A673 (cell line): ENCODE measurements at places on chromosomes 3 and 15. TPM values are rescaled to one million over a fixed set of nuclear protein-coding genes. Genes with fewer than 3 reads are reported as not detected.
A peak's percentile ranks its signal among the peaks of the same experiment; 100 is the strongest.

DNA sequence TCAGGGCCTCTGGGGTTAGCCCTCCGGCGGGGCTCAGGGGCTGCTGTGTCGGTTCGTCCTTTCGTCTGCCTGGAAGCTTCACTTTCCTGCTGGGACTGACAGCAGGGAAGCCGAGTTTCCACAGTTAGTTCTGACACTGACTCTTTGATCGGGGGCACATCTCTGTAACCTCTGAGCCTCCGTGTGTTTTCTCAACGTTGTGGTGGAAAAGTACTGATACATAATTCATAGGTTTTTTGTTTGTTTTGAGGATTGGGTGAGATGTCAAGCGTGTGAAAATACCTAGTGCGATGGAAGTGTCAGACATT, 481 bp downstream of the AP4E1 start:
- peaks cover 11% of the 10 kb centered on the region for H3K4me1 ChIP-seq
- no peaks in the 10 kb centered on the region for H3K27me3 ChIP-seq
- DNase-seq, result no peak
- peak overlapping the region; percentile 92 for H3K4me3 ChIP-seq

- DNase-seq, result peak; percentile 85
- H3K36me3 ChIP-seq, result no peaks in the 10 kb centered on the region
- H3K4me1 ChIP-seq, result peaks cover 36% of the 10 kb centered on the region
- H3K4me3 ChIP-seq, result no peak overlapping the region
These were observed 171.4 kb upstream of the ALCAM start for GRCh38 chr3:105195260-105195659.

- no peak overlapping the region for H3K27ac ChIP-seq
- peak; percentile 6 for DNase-seq
- H3K27me3 ChIP-seq, result no peaks in the 10 kb centered on the region
- H3K4me1 ChIP-seq, result no peaks in the 10 kb centered on the region
These were observed 50.7 kb upstream of the GOLGA6L2 start for GRCh38 chr15:23497710-23498111.

Gene ARRDC4
- 2.1 and 3.6 TPM in 2 replicates for total RNA-seq

Gene AMIGO3
- total RNA-seq, result 0.28 TPM in 1 of 2 replicates, not detected in the other

DNA sequence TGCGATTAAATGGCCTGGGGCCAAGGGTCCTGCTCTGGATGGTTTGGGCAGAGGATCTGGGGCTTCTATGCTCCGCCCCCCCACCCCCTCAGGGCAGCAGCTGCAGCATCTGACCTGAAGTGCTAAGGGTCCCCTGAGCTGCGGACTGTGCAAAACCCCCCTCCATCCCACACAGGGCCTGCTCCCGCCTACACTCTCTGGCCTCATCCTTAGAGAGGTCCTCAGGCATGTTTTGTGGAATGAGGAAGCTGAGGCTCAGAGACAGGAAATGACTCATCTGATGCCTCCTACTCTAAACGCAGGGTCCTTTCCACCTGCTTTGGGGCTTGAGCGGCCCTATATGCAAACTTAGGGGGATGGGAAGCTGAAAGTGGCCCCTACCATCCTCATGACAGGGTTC, 59.5 kb upstream of the CTSH start:
- peak; percentile 88 for DNase-seq
- peaks cover 17% of the 10 kb centered on the region for H3K4me1 ChIP-seq
- H3K27me3 ChIP-seq, result no peaks in the 10 kb centered on the region
- H3K36me3 ChIP-seq, result no peaks in the 10 kb centered on the region

DNA sequence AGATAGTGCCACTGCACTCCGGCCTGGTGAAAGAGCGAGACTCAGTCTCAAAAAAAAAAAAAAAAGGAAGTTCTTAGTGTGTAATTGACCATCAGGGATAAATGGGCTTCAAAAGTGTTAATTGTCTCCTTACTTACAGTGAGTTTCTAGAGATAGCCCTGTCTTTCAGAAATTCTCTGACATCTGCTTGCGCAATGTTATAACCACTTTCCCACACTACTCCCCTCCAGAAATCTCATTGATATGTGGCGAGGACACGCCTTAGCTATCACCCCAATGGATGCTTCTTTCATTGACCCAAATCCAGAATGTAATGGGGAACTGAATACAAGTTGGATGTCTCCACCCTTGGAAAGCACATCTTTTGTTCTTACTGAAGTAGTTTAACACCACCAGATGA, 70.9 kb downstream of the GMPS start:
- DNase-seq, result no peak
- H3K27ac ChIP-seq, result no peak overlapping the region
- H3K4me3 ChIP-seq, result no peak overlapping the region
- peaks cover 3% of the 10 kb centered on the region for H3K4me1 ChIP-seq
- no peaks in the 10 kb centered on the region for H3K27me3 ChIP-seq
- H3K36me3 ChIP-seq, result peaks cover 39% of the 10 kb centered on the region

Gene CPA3
- total RNA-seq, result not detected in 2 replicates

DNA sequence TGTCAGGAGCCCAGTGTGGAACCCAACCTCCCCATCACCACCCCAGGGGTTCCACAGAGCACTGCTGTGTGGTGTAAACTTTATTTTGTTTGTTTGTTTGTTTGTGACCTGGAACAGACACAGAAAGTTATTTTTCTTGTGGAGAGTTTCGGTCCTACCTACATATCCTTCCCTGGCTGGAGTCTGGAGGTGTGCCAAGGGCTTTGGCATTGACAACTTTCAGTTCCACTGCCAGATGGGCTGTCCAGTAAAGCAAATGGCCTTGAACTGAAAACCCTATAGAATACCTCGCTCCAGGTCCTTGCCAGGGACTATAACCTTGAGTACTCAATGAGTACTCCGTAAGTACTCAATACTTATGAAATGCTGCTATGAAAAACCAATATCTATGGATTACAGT, 103.5 kb downstream of the MITF start:
- H3K27ac ChIP-seq, result no peak overlapping the region
- H3K4me1 ChIP-seq, result no peaks in the 10 kb centered on the region
- no peaks in the 10 kb centered on the region for H3K36me3 ChIP-seq

Gene TRPM1
- not detected in 2 replicates for total RNA-seq

DNA sequence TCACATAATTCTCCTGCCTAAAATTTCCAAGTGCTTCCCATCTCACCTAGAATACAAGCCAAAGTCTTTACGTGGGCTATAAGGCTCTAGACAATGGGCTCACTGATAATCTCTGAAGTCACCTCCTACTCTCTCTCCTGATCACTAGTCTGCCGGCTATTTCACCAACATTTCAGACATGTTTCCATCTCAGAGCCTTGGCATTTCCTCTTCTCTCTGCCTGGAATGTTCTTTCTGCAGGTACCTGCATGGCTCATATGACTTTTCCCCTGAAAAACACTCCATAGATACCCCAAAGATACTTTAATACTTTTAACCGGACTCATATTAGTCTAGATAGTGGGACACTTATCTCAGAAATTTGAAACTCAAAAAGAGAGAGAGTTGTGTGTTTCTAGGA, 32.7 kb downstream of the CD200 start:
- DNase-seq, result no peak
- H3K36me3 ChIP-seq, result no peaks in the 10 kb centered on the region
- H3K4me1 ChIP-seq, result no peaks in the 10 kb centered on the region
- H3K27me3 ChIP-seq, result peaks cover 8% of the 10 kb centered on the region

Gene ZNF80
- total RNA-seq, result not detected in 2 replicates

- H3K36me3 ChIP-seq, result no peaks in the 10 kb centered on the region
- H3K27ac ChIP-seq, result no peak overlapping the region
- no peak overlapping the region for H3K4me3 ChIP-seq
- peak; percentile 31 for DNase-seq
These were observed 16.8 kb downstream of the EMC4 start for GRCh38 chr15:34241376-34242330.

DNA sequence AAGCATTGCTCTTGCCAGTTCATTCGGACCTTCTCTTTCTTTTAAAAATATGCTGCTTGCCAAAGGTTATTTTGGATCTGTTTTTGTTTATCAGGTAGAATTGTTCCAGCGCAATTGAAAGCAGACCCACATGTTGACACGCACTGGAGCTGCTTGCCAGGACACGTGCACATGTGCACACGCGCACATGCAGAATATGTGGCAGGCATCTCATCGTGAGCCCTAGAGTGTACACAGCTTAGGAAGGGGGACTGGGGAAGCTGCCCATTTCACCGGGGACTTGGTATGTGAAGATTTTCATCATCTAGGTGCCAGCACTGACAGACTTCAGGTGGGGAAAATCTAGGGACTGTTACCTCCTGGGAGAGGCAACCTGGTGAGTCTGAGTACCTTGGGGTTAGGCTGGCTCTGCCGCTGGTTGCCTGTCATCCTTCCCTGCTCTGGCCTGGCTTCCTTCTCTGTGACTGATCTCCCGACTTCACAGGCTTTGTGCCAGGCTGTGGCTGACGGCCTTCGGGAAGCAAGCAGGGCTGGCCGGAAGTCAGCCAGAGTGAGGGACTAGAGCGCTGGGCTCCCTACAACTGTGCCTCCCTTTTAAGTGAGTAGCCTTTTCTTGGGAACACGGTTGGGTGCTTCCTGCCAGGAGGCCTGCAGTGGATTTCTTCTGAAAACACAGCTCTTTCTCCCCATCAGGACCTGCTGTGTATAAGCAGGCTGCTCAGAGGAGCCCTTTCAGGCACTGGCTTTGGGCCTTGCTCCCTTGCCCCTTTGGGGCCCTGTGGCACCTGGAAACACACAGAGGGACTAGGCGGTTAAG, 129.3 kb downstream of the EEFSEC start:
- no peak overlapping the region for H3K4me3 ChIP-seq
- H3K27ac ChIP-seq, result no peak overlapping the region
- H3K4me1 ChIP-seq, result peaks cover 17% of the 10 kb centered on the region
- no peaks in the 10 kb centered on the region for H3K36me3 ChIP-seq
- DNase-seq, result peak; percentile 37

- no peak for DNase-seq
- H3K27me3 ChIP-seq, result peaks cover 3% of the 10 kb centered on the region
- H3K4me1 ChIP-seq, result no peaks in the 10 kb centered on the region
- no peak overlapping the region for H3K27ac ChIP-seq
- no peak overlapping the region for H3K4me3 ChIP-seq
These were observed 175.6 kb upstream of the GALNT15 start for GRCh38 chr3:15998911-15999310.

DNA sequence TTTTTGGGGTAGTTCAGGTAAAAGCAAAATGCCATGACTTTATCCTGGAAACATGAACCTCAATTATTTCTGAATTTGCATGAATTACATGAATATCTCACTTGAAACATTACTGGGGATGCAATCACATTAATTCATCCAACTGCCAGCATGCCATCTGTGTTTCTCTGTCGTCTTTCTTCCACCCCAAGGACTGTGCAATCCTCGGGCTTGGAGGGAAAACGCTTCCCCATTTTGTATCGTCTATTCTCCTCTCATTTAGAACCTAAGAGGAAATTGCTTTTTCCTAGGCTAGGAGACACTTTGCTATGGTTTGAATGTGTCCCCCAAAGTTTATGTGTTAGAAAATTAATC, 109.4 kb downstream of the SQOR start:
- peaks cover 3% of the 10 kb centered on the region for H3K27me3 ChIP-seq
- H3K36me3 ChIP-seq, result no peaks in the 10 kb centered on the region
- H3K4me3 ChIP-seq, result no peak overlapping the region
- H3K4me1 ChIP-seq, result no peaks in the 10 kb centered on the region

Gene ARGFX
- not detected in 2 replicates for total RNA-seq

Gene CDCP1
- 0.13 and 0.70 TPM in 2 replicates for total RNA-seq

Gene SYNPR
- 14.7 and 17.6 TPM in 2 replicates for total RNA-seq

Gene ERICH6
- total RNA-seq, result 0.24 and 0.32 TPM in 2 replicates

Gene FURIN
- total RNA-seq, result 59.0 and 63.4 TPM in 2 replicates

Gene SPTSSB
- not detected in 2 replicates for total RNA-seq
